Head of caudate nucleus (tissue), 42 donors: ENCODE measurements at places on chromosomes 5 and 9.

DNA sequence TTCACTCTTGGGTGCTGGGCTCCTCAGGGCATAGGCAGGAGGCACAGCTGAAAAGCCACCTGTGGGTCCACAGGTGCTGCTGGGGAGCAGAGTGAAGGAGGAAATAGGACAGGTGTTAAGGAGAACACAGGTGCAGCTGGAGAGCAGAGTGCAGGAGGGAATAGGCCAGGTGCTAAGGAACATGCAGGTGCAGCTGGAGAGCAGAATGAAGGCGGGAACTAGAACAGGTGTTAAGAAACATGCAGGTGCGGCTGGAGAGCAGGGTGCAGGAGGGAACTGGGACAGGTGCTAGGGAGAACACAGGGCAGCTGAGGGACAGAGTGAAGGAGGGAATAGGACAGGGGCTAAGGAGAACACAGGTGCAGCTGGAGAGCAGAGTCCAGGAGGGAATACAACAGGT is 43.8 kb upstream of the PLEKHG4B start:
- DNase-seq = no peak

DNA sequence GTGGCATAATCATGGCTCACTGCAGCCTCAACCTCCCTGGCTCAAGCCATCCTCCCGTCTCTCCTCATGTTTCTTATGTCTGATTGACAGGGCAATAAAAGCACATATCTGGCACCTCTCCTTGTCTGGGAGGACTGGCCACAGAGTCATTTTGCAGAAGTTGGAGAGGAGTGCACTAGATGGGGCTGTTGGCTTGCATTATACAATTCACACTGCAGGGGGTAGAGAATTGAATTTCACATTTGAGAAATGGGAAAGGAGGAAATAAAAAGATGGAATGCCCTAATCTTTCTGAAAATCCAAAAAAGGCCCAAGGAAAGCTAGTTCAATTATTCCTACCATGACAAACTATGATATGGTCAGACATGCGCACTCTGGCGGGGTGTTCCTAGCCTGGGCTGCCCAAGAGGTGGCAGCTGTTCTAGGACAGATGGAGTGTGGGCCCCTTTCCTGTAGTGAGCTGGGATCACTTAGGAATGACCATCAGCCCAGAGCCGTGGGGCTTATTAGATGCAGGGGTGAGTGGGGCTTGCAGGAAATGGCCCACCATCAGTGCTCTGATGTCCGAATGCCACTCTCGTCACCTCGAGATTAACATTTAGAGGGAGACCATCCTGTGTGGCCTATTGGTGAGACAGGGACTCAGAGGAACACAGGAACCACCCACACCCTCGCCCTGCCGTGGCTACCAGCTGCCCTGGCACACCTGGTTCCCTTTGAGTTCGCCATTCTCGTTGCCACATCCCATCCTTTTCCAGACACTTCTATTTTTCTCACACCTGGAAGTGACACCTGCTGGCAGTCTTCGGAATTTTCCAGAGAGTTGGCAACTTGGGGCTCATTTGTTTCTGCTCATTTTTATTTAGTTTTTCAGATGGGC is 21.8 kb upstream of the ANKRD18A start:
- DNase-seq = peak; percentile 45

- no peak for DNase-seq
Measured at GRCh38 chr5:41661254-41661653, 150.9 kb upstream of the PLCXD3 start.

DNA sequence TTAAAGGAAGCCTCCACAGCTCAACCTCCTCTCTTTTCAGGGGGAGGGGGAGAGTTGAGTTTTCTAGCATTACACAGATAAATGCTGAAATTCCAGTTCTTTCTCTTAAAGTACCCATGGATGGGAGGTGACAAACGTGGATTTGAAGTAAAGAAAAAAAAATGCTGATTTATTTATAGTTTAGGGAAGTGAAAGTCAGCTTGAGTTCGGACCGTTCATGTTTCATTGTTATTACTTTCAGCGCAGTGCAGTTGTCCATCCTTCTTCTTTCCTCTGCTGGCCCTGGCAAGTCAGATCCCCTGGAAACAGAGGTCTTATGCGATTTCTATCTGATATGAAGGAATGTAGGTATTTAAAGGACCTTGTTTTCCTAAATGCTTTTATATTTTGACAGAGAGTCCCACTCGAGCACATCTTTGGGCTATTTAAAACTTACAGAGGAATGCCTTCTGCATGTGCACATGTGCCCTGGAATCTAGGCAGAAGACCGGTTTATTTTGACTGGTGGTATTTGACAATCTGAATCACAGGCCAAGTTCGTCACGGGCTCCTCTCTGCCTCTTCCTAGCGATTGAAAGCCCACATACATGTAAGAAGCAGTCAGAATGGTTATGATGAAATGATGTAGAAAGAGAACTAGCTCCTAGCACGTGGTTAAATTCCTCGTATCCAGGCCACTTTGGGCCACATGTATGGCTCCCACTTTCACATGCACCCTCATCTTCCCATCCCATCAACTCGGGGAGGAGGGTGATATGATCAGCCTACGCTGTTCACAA is 385.2 kb upstream of the KLF4 start:
- DNase-seq = no peak

DNA sequence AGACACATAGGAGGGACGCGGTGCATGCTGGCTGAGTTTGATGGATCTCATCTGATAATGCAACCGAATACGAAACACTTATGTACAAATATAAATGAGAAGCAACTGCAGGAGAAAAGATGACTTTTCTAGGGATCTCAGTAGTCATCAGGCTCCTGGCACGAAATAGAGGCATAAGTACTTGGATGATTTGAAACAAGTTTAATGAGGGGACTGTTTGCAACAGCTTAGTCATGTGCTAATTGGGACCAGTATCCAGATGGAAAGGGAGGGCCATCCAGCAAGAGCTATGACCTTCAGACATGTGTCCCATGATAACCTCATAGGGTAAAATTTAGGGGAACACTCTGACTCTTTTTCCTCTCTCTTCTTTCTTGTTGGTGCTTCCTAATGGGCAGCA is 123.0 kb downstream of the EGFLAM start:
- no peak for DNase-seq

- peak; percentile 83 for DNase-seq
Measured at GRCh38 chr9:81826517-81826906, 101.7 kb upstream of the SPATA31D4 start.

DNA sequence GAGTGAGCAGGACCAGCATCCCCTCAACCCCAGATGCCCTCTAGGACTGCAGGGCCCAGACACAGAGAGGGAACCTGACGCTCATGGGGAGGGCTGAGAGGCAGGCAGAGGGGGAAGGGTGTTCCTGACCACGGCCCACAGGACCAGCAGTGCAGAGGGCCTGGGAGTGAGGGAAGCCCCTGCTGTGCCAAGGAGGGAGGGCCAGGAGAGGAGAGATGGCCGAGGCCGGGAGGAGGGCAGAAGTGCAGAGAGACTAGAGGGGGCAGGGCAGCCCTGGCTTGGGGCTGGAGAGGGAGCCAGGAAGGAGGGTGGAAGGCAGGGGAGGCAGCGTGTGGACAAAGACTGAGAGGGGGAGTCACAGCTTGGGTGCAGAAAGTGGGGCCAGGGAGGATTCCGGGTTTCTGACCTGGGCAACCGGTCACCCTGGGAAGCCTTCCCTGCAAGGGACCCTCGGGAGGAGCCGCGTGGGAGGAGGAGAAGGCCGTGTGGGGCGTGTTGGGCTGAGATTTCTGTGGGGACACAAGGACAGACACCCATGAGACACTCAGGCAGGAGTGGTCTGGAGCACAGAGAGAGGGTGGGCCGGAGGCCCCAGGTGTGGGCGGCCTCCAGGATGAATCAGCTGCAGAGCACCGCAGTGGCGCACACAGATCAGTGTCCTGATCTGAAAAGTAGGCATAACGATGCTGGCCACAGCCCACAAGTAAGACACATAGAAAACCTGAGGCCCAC is 117.5 kb downstream of the ADAMTS2 start:
- peak; percentile 14 for DNase-seq

DNA sequence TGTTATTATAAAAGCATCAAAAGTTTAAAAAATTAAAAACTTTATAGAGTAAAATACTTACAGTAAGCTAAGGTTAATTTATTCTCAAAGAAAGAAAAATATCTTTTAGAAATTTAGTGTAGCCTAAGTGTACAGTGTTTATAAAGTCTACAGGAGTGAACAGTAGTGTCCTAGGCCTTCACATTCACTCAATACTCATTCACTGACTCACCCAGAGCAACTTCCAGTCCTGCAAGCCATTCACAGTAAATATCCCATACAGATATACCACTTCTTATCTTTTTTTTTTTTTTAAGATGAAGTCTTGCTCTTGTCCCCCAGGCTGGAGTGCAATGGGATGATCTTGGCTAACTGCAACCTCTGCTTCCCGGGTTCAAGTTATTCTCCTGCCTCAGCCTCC is 73.1 kb upstream of the FST start:
- no peak for DNase-seq

DNA sequence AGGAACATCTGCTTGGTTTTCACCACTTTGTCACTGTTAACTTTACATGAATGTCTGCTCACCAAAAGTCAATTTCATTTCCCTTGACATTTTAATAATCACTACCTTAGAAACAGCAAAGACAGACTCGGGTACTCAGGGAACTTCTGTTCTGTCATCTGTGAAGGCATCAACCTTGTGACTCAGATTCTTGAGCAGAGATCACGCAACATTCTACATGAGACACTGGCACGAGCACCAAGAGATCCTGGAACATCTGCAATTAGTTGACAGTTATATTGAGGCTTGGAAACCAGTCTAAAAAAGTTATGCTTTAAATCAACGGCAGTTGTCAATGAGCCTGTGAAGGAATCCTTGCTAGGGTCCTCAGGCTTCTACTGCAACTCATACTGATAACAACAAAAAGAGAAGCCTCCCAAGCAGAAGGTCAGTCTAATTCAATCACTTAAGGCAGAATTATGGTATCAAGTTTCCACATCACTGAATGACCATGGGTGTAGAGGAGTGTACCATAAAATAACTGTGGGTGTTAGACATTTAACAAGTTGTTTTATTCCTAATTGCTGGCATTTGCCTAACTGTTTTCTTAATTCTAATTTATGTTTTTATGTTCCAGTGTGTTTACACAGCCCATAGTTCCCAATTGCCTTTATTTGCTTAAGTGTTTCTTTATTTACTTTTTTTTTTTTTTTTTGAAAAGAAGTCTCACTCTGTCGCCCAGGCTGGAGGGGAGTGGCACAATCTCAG is 3.3 kb upstream of the PBX3 start:
- DNase-seq = no peak

- DNase-seq = no peak
Measured at GRCh38 chr9:135403733-135404450, 75.7 kb upstream of the PPP1R26 start.

DNA sequence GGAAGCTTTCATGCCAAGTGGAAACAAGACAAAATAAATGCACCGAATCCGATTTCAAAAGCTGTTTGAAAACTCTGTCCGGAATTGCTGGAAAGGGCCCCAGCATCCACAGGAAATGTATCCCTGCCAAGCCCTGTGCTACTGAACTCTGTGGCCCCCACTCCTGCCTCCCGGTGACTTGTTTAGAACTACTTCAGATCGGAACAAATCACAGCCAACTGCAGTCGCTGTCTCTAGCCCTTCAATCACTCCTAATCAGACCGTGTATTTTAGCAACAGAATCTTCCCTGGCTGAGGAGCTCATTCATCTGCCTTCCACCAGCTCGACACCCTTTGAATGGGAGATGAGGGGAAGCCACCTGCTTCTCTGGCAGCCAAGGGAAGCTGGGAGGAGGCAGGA is 94.1 kb downstream of the KCNIP1 start:
- DNase-seq = no peak

- DNase-seq = no peak
Measured at GRCh38 chr9:31783491-31783890, 601.0 kb upstream of the ACO1 start.

DNA sequence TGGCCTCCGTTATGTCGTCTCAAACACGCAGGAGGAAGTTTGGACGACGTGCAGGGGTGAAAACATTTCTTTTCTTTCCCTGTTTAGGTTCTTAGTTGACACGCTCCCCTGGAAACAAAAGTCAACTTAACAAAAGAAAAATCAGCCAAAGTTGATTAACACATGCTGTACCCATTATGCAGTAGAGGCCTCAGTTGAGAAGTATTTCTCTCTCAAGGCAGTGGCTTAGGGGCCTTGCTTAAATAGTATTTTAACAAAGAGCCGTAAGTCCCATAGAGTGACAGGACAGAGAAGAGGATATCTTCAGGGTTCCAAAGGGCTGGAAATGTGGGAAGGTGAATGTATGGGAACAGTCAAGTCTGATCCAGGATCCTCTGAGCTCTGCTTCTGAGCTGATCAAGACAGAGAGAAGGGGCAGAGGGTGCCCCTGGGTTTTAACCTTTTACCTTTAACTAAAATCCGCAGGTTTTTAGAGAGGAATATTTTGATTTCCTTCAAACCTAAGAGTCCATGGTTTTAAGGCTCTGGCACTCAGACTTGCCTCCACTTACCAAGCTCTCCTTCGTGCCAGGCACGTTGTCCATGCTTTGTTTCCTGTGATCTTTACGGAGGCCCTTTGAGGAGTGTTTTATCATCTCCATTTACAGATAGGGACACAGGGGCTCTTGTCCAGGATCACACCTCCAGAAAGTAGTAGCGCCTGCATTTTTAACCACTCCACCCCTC is 629 bp upstream of the CD74 start:
- DNase-seq = no peak
